ENCODE measurements at places on chromosomes 3 and 15. TPM values are rescaled to one million over a fixed set of nuclear protein-coding genes. Genes with fewer than 3 reads are reported as not detected.

DNA sequence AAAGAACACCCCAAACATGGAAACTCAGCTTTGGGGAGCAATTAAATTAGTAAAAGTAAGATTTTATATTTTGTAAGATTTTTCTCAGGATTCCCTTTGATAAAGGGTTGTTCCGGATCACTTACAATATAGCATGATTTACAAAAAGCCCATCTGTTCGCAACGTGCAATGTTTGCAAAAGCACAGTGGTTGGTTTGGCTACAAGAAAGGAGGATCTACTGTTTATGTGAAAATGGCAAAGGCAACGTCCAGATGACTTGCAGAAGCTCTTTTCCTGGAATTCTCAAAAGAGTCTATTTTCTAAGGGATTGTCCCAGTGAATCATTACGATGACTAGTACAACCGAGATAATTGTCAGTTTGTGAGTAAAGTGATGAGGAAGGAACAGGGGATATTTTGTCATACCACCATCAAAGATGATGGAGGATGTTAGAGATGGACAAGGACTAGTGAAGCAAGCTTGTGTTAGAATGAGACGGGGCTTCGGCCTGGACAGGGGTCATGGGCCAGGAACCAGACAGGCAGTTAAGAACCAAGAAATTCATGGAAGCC, 71.6 kb downstream of the CRYGS start:
- no peak for DNase-seq

DNA sequence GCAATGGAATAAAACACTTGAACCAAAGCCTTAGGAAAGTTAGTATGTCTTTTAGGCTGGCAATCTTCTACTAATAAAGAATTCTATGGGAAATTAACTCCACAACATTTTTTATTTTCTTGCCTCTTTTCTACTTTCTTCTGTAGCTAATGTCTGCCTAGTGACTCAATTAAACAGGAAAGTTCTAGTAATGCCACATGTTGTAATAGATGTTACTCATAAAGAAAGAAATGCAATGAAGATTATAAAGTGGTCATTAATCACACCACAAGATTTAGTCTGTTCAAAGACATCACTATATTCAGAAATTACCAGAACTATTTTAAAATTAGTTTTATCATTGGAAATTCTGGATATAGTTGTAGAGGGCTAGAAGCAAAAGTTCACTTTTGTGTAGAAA, 329.7 kb downstream of the SI start:
- DNase-seq = no peak

DNA sequence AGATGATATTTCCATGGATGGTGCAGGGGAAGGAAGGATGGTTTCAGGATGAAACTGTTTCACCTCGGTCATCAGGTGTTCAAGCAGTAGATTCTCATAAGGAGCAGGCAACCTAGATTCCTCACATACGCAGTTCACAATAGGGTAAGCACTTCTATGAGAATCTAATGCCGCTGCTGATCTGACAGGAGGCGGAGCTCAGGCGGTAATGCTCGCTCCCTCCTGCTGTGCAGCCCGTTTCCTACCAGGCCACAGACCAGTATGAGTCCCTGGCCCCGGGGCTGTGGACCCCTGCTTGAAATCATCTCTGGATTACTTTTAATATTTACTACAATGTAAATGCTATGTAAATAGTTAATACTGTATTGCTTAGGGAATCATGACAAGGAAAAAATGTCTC, 241.8 kb downstream of the ROBO2 start:
- DNase-seq = no peak

DNA sequence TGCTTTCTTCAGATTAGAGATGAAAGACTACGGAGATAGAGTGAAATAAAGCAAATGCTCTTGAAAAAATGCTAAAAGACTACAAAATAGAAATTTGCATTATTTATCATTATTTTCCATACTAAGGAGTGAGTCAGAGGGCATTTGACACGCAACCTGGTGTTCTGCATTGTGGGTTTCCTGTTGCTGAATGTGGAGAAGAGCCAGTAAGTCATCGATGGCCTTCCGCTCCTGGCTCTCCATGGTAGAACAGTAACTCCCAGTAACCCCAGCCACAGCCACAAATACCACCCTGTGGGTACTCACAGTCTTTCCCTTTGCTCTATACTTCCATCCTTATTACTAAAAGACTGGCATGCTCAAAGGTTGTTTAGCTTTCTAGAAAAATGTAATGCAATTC, 61.5 kb downstream of the CGGBP1 start:
- DNase-seq = peak; percentile 49

DNA sequence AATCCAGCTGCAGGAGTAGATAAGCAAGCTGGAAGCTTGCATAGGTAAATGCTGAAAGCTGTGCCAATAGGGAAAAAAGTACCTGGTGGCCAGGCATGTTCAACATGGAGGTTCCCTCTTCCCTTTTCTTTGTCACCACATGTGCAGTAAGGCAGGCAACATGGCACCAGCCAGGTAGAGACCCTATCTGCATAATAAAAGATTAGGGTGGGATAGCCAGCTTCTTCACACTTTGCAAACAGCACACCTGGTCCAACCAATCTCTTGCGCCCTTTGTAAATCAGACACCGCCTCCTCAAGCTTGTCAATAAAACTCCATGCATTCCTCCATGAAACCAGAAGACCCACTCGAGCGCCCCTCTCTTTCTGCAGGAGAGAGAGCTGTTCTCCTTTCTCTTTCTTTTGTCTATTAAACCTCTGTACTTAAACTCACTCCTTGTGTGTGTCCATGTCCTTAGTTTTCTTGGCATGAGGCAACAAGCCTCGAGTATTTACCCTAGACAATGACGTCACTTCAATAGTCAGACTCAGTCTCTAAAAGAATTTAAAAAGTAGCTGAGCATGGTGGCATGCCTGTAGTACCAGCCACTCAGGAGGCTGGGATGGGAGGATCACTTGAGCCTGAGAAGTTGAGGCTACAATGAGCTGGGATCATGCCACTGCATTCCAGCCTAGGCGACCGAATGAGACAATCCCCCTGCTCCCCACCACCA, 256.3 kb downstream of the SCAPER start:
- DNase-seq = no peak

- no peak for DNase-seq
Observed at GRCh38 chr15:48989170-48989569, 25.5 kb upstream of the SHC4 start.

DNA sequence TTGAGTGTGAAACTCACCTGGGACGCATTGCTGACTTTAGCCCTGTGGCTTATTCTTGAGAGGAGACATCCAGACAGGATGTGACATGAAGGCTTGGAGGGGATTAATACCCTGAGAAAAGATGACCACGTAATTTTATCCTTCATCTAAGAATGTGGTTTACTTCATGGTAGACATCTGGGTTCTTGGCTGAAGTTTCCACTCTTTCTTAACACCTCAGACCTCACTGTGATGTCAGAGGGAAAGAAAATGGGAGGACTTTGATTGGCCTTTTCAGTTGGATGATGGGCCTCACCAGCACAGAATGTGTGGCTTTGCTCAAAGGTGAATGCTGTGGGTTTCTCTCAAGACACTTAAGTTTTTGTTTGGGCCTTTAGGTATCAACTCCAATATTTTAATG, 16.5 kb downstream of the GORASP1 start:
- DNase-seq = no peak

DNA sequence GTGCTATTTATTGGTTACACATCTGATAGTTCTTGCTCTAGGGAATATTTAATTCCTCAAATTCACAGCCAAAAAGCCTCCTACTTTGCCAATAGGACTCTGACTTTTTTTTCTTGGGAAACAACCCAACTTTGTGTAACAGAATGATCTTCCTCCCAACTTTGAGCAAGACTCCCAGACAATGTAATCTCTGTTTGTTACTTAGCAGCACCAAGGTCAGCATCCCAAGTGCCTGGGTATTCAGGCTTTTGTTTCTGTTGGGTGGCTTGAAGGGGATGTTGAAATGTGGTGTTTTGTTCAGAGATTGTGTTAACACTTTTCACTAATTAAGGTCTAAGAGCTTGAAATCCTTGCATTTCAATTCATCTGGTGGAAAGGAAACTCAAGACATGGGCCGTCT, 115.8 kb downstream of the ADAMTS9 start:
- no peak for DNase-seq

- DNase-seq = no peak
Observed at GRCh38 chr3:4432259-4432658, 34.8 kb downstream of the SUMF1 start.

- DNase-seq = no peak
Observed at GRCh38 chr3:144167634-144168033, 196.0 kb downstream of the DIPK2A start.

DNA sequence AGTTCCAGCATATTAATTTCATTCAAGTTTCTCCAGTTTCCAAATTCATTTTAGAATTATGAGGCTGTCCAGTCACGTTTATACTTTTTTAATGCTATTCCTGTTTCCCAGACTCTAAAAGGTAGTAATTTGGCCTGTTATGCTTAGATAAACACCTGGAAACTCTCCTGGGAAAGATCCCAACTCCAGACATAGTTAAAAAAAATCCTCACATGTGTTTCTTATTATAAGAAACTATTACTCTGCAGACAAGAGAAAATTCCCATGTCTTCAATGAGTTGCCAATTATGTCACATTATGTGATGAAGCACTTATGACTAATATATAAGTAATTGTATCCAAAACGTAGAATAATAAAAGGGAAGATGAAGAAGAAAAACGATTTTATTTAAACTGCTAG, 137.1 kb upstream of the TMC3 start:
- DNase-seq = no peak

DNA sequence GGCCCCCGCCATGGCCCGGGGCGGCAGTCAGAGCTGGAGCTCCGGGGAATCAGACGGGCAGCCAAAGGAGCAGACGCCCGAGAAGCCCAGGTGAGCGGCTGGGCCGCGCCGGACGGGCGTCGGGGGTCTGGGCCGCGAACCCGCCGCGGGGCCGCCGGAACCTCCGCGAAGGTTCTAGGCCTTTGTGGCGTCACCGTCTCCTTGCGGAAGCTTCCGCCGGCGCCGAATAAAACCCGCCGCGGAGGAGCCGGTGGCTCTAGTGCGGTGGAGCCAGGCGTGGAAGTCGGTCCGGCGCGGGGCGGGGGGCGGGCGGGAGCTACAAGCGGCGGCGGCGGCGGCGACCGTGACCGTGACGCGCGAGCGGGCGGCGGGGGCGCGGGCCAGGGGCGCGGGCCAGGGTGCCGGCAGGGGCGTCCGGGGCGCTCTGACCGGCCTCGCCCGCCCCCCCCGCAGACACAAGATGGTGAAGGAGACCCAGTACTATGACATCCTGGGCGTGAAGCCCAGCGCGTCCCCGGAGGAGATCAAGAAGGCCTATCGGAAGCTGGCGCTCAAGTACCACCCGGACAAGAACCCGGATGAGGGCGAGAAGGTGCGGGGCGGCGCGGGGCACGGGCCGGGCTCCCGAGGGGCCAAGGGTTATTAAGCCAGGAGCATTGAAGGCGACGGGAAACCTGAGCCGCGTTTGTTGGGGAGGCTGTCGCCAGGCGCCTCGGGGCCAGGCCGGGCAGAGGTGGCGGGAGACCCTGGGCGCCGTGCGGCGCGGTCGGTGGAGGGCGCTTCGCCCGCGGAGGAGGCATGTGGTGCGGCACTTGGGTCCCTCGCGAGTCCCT, at the start of gene DNAJA4:
Gene DNAJA4, plus strand, starts transcription at position 259 of the 833 bp plus-strand sequence. Its CDS starts 202 bp downstream, at position 461.
- peak; percentile 63 for DNase-seq

DNA sequence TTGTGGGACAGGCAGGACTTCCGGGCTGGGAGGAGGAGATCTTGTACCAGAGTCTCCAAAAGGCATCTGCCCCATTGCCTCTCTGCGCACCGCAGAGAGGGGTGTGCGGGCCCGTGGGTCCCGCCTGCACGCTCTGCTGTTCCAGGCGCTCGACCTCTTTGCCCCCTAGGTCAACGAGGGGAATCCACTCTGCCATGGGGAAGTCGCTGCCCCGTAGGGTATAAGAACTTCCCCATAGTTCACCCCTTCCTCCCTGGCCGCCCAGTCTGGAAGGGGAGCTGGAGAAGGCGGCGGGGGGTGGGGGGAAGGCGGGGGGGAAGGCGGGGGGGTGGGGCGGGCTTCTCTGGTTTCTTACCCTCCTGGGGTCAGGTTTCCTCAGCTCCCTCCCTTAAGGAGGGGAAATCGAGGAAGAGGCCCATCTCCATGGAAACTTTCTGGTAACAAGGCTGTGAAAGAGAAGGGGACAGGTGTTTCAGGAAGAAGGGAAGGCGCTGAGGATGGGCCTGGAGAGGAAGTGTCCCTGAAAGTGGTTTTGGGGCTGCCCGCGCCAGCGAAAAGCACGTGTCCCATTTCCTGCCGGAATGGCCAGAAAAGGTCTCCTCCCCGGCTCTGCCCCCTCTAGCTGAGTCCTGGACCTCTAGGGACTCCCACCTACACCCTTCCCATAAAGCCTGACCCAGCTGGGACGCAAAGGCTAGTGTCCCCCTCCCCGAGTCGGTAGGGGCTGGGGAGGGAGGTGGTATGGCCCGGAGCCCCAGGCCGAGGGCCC, 27.5 kb downstream of the NR1I2 start:
- no peak for DNase-seq

DNA sequence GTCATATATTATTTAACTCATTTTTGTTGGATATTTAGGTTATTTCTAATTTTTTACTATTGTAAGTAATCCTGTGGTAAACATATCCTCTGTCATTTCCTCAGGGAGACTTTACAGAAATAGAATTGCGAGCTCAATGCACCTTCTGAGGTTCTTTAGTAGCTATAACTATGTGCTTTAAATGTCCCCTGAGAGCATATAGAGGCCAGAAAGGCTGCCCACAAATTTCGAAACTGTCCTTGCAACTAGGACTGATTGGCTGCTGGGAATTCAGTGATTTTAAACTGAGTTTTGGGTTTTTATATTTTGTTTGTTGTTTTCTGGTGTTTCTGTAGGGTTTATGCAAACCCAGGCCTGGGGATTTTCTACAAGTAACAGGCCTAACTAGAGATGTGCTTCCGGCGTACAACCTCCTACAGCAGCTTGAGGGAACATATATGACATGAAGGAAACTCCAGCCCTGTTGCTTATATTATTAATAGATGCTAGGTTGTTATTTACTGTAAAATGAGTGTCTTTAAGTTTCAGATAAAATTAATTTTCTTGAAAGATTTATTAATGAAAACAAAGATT, 29.1 kb upstream of the P4HTM start:
- DNase-seq = no peak

DNA sequence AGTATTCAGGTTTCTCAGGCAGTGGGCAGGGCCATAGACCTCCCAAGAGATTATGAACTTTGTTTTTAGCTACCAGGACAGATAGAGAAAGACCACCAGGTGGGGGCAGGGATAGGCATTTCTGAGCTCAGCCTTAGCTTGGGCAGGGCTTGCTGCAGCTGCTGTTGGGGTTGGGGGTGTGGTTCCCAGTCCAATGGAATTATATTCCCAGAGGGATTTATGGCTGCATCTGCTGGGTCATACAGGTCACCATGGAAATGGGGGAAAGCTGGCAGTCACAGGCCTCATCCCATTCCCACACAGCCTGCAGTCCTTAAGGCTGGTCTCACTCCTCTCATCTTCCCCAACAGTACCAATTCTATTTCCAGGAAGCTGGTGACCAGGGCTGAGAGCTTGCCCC, 144.6 kb upstream of the ZPLD1 start:
- no peak for DNase-seq

GRCh38 chr3:141440942-141441341, 45.9 kb upstream of the RASA2 start:
- no peak for DNase-seq

Gene A4GNT
- total RNA-seq = not detected

Gene ARPC4
- 125 TPM for total RNA-seq

Gene HRG
- total RNA-seq = not detected

Gene AGBL1
- not detected for total RNA-seq

Gene CISH
- total RNA-seq = 258 TPM

Gene ZPLD1
- total RNA-seq = not detected

Gene PLCH1
- 0.23 TPM for total RNA-seq

Gene SMAD6
- total RNA-seq = 0.20 TPM
